ENCODE measurements at places on chromosomes 6 and 20. TPM values are rescaled to one million over a fixed set of nuclear protein-coding genes. Genes with fewer than 3 reads are reported as not detected.

Gene SLC35B3
- polyA plus RNA-seq, result 12.5 TPM

- no peak for DNase-seq
Observed at GRCh38 chr20:61621035-61621730, 369.1 kb downstream of the CDH4 start.

- no peak for DNase-seq
Observed at GRCh38 chr6:111201244-111201554, 113.9 kb downstream of the SLC16A10 start.

DNA sequence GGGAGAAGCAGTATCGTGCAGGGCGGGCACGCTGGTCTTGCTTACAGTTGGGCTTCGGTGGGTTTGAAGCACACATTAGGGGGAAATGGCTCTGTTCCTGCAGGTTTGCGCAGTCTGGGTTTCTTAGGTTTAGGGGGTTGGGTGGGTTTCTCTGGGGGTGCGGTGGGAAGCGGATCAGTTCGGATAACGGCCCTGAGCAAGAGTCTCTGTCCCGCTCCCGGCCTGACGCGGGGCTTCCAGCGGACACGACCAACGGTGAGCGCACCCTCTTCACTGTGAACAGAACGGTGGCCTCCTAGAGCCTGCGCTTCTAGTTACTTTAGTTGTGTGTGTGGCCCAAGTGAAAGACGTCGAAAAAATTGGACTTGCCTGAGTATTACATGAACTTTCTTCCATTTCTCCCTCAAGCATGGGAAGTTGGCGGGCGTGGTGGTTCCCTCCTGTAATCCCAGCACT, 635 bp upstream of the ELOVL2 start:
- no peak for DNase-seq

DNA sequence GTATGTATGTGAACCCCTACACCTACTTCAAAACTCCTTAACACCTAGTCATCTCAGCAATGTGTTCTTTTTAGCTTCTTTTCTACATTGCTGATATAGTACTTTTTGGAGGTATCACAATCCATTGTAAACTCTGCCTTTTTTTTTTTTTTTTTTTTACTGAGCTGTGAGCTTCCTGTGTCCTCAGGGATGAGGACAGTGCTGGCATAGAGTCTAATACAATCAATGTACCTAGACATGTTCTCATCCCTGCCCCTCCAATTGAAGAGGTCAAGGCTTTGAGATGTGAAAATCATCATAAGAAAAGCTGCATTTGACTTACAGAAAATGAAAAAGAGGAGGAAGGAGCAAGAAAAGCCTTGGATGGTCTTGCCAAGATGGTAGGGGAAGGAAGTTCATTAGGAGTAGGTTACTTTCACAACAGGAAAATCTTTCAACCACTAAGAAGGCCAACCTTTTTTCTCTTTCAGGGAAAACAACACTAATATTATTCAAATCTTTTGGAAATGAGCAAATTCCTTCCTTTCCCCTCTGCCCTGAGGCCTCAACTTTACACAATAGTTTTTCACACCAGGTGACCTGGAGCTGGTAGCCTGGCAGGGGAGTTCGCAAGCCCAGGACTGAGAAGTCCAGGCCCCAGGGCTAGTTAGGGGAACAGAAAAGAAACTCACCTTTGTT, 2.8 kb upstream of the JARID2 start:
- DNase-seq, result no peak

DNA sequence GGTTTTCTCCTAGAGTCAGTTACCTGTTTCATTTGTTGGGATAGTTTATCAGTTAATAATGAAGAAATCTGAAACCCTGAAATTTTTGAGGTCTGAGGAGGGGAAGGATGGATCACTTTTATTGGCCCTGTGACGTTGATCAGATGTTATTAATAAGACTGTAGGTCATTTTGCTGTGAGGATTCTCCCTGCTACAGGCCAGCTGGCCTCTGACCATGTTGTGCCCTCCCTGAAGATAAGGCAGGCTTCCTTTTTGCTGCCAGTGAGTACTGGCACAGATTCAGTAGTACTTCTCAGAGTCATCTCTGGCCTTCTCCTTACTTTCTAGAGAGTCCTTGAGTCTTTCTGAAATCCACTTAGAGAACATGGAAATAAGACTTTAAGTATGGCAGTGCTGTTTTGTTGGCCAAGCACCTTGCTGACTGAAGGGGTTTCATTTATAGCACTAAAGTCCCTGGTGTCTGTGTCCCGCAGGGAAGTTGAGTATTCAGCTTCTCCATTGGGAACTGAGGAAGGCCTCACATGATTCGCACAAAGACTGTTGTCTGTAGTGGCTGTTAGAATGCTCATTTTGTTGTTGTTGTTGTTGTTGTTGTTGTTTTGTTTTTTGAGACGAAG, 202.6 kb downstream of the DTNBP1 start:
- DNase-seq, result no peak

DNA sequence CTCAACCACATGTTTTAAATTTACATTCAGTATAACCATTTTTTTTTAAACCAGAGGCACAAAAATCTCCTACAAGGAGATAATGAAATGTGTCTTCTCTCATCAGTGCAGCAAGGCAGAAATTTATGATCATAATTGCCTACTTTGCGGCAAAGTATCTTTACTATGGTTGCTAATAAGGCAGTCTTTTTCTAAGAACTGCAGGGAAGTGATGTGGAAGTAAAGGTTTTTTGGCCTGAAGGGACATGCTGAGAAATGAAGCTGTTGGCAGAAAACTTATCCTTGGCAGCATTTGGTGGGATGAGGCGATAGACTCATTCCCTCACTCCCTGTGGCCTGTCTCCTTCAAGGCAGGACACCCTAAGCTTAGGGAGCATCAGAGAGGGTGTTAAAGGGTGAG, 48.7 kb downstream of the SCGN start:
- DNase-seq, result no peak

- DNase-seq, result no peak
Observed at GRCh38 chr6:19153270-19153980, 683.7 kb upstream of the ID4 start.

DNA sequence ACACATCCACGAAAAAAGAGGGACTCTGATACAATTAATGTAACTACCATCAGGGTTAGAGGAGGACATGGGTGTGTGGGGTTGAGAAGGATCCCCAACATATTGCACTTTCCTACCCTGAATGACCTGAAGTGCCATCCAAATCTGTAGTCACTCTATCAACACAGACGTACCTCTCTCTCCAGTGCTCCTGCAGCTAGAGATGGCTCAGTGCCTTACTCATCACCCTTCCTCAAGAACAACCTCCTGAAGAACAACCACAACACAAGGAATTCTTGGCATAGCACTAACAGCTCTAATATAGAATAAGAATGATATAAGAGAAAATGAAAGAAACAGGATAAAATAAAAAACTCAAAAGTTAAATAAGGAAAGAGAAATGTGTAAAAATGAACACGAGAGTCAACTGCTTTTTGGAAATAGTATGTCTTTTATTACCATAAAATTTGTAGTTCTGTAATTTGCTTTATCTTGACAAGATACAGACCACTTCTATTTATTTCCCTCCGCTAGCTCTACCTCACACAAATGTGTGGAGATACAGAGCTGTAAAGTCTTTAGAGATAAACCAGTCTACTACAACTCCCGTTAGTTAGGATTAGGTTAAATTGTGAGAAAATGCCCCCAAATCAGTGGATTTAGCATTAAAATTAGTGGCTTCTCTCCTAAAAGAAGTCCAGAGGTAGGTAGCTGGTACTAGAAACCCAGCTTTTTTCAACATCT, 63.9 kb downstream of the REV3L start:
- no peak for DNase-seq

DNA sequence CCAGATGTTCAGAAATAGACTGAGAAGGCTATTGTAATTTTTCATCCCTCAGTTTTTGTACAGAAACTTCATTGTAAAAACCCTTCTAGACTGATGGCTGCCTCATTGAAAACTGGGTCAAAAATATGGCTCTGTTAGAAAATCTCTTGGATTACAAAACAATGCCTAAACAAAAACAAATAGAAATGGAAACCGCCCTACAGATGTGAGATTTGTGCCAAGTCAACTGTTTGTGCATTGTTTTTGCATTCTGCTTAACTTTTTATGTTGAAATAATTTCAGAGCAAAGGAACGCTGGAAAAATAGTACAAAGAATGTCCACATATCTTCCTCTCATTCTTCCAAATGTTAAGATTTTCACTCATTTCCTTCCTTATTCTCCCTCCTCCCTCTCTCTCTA, 425.1 kb downstream of the FOXA2 start:
- no peak for DNase-seq

- no peak for DNase-seq
Observed at GRCh38 chr6:169849396-169849795, 98.0 kb downstream of the ERMARD start.

GRCh38 chr6:4638641-4639040, 137.6 kb upstream of the CDYL start:
- DNase-seq, result no peak

DNA sequence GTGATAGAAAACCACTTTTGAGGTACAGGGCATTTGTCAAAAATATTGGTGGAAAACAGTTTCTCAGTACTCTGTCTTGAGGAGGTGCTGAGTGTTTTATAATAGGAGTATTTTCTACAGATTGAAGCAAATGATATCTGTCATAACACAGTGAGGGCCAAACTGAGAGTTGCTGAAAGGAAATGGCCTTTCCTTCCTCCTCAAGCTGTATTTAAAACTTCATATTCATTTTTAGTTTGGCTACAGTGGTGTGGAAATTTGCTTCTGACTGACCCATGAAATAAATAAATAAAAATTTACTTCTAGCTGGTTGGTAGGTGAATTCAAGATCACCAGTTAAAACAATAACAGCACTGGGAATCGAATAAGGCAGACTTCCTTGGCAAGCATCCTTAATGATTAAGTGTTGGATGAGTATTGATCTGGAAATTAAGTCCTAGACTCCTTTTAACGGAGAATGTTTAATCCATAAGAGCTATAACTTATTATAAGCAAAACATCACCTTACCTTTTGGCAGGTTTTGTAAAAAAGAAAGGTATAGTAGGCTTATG, 828.6 kb upstream of the CITED2 start:
- DNase-seq, result no peak

Gene GMPR
- 0.82 TPM for polyA plus RNA-seq

- no peak for DNase-seq
Observed at GRCh38 chr6:108711826-108712225, 136.4 kb upstream of the ARMC2 start.

All from CD8-positive, alpha-beta memory T cell (primary cell).